A673 (cell line): ENCODE measurements at places on chromosomes 7 and 10. TPM values are rescaled to one million over a fixed set of nuclear protein-coding genes. Genes with fewer than 3 reads are reported as not detected.

DNA sequence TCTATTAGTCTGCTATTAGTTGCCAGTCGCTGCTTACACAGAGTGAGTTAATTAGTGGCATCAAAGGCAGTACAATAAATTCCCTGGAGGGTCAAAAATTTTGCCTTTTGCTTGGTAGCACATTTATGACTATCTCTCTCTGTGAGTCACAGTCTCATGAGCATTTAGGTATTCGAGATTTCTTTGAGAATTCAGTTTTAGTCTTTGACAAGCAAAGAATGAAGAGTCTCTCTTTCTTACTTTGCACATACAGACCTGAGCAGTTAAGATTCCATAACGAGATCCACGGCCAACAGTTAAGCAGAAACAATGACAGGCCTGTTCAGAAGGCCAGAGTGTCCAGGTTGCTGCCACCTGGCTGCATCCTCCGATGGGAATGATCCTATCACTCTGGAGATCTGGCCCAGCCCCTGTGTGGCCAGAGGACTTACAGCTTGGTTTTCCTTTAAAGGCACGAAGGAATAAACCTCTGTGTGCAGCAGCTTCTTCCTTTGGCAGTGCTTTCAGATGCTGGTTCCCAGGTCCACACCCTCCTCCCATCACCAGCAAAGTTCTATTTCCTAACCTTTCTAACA lies 80.6 kb downstream of the GLI3 start:
- peak; percentile 68 for DNase-seq
- no peak overlapping the region for H3K4me3 ChIP-seq
- H3K36me3 ChIP-seq, result no peaks in the 10 kb centered on the region
- H3K27me3 ChIP-seq, result no peaks in the 10 kb centered on the region
- peaks cover 75% of the 10 kb centered on the region for H3K4me1 ChIP-seq

GRCh38 chr10:67664942-67665341 lies 31.1 kb downstream of the CTNNA3 start:
- H3K4me1 ChIP-seq, result peaks cover 11% of the 10 kb centered on the region

Gene TPST1
- total RNA-seq, result 8.0 and 11.0 TPM in 2 replicates

- no peaks in the 10 kb centered on the region for H3K36me3 ChIP-seq
- DNase-seq, result no peak
- H3K4me3 ChIP-seq, result no peak overlapping the region
These were observed 71.2 kb upstream of the FAM20C start for GRCh38 chr7:121002-121785.

- H3K36me3 ChIP-seq, result no peaks in the 10 kb centered on the region
- peaks cover 34% of the 10 kb centered on the region for H3K4me1 ChIP-seq
- H3K4me3 ChIP-seq, result no peak overlapping the region
- peak; percentile 58 for DNase-seq
- H3K27me3 ChIP-seq, result no peaks in the 10 kb centered on the region
- peak overlapping the region; percentile 60 for H3K27ac ChIP-seq
These were observed 91.8 kb downstream of the SH3PXD2A start for GRCh38 chr10:103763374-103764202.

DNA sequence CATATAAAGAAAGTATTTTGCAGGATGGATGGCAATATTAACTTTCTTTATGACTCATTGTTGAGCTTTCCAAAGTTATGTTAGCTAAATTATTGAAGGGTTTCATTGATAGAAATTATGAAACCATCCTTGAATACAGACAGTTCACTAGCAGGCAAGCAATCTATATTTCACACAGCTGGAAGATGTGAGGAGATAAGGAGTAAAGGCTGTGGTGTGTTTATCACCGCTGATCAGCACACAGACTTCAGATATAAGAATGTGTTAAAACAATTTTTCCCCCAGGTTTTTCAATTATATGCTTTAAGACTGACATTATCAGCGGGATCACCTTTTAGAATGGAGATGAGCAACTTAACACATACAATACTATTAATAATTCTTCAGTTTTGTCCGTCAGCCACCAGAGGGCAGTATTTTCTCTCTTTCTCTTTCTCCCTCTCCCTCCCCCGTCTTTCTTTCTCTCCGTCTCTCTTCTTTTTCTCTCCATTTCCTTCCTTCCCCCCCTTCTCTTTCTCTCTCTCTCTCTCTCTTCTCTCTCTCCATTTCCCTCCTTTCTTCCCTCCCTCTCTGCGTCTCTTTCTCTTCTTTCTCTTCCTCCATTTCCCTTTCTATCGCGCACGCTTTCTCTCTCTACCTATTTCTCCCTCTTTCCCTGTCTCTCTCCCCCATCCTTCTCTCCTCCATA lies 62.9 kb upstream of the FAM171A1 start:
- no peaks in the 10 kb centered on the region for H3K4me1 ChIP-seq
- peaks cover 22% of the 10 kb centered on the region for H3K27me3 ChIP-seq
- peak overlapping the region; percentile 45 for H3K4me3 ChIP-seq
- peak; percentile 77 for DNase-seq
- H3K27ac ChIP-seq, result no peak overlapping the region

DNA sequence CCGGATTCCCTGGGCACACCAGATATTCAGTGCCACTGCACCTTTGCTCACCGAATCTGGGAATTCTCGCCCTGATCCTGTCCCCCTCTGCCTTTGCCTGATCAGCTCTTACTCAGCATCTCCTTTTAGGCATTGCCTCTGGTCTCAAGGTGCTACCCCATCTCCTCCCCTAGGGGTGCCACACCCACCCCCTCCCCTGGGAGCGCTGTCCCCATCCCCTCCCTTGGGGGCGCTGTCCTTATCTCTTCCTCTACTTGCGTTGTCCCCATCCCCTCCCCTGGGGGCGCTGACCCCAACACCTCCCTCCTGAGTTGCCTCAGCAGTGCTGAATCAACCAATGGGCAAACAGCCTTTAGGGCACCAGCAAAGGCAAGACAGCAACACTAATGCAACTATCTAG lies 686.9 kb upstream of the FOXK1 start:
- no peaks in the 10 kb centered on the region for H3K4me1 ChIP-seq
- H3K36me3 ChIP-seq, result no peaks in the 10 kb centered on the region
- H3K4me3 ChIP-seq, result no peak overlapping the region
- DNase-seq, result peak; percentile 15
- H3K27me3 ChIP-seq, result no peaks in the 10 kb centered on the region

Gene LIPF
- not detected in 2 replicates for total RNA-seq

Gene HHEX
- total RNA-seq, result 8.4 and 12.1 TPM in 2 replicates

GRCh38 chr10:8262317-8262716 lies 207.8 kb downstream of the GATA3 start:
- H3K4me1 ChIP-seq, result no peaks in the 10 kb centered on the region
- no peak overlapping the region for H3K27ac ChIP-seq
- no peak overlapping the region for H3K4me3 ChIP-seq

DNA sequence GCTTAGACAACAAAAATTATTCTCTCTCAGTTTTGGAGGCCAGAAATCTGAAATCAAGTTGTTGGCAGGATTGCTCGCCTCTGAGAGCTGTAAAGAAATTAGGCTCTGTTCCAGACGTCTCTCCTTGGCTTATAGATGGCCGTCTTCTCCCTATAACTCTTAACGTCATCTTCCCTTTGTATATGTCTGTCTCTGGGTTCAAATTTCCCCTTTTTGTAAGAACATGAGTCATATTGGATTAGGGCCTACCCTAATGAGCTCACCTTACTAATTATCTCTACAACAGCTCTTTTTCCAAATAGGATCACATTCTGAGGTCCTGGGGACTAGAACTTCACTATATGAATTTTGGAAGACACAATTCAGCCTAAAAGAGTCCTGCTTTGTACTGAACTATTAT lies 22.4 kb downstream of the GALNTL5 start:
- H3K27ac ChIP-seq, result no peak overlapping the region
- H3K36me3 ChIP-seq, result no peaks in the 10 kb centered on the region
- H3K4me3 ChIP-seq, result no peak overlapping the region
- peak; percentile 24 for DNase-seq
- no peaks in the 10 kb centered on the region for H3K4me1 ChIP-seq

DNA sequence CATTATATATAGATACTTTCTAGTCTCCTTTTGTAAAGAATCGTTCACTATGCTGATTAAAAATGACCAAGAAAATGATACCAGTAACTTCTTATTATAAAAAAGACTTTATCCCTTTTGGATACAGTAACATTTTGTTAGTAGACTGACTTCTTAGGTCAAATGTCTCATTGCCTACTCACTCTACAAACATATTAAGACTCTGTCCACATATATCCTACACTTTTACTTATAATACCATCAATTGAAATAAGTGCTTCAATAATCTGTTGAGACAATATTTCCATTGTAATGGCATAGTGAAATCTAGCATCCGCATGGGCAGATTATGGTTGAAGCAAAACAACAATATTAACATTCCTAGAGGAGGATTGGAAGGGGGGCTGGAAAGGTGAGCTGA lies 180.6 kb downstream of the ARL4A start:
- H3K4me3 ChIP-seq, result no peak overlapping the region
- no peak overlapping the region for H3K27ac ChIP-seq
- H3K27me3 ChIP-seq, result peaks cover 9% of the 10 kb centered on the region
- H3K4me1 ChIP-seq, result peaks cover 4% of the 10 kb centered on the region

DNA sequence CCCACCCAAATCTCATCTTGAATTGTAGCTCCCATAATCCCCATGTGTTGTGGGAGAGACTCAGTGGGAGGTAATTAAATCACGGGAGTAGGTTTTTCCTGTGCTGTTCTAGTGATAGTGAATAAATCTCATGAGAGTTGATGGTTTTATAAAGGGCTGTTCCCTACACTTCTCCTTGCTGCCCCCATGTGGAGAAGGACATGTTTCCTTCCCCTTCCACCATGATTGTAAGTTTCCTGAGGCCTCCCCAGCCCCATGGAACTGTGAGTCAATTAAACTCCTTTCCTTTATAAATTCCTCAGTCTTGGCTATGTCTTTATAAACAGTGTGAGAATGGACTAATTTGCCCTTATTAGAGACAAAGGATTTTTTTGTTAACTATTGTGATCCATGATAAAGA lies 48.5 kb upstream of the MKX start:
- peak; percentile 25 for DNase-seq
- H3K4me1 ChIP-seq, result no peaks in the 10 kb centered on the region
- H3K36me3 ChIP-seq, result no peaks in the 10 kb centered on the region
- peaks cover 5% of the 10 kb centered on the region for H3K27me3 ChIP-seq

- DNase-seq, result no peak
- no peaks in the 10 kb centered on the region for H3K36me3 ChIP-seq
- H3K27me3 ChIP-seq, result no peaks in the 10 kb centered on the region
- no peak overlapping the region for H3K27ac ChIP-seq
These were observed 103.6 kb upstream of the C7orf33 start for GRCh38 chr7:148486937-148487336.

Gene COL1A2
- total RNA-seq, result 144 and 251 TPM in 2 replicates

DNA sequence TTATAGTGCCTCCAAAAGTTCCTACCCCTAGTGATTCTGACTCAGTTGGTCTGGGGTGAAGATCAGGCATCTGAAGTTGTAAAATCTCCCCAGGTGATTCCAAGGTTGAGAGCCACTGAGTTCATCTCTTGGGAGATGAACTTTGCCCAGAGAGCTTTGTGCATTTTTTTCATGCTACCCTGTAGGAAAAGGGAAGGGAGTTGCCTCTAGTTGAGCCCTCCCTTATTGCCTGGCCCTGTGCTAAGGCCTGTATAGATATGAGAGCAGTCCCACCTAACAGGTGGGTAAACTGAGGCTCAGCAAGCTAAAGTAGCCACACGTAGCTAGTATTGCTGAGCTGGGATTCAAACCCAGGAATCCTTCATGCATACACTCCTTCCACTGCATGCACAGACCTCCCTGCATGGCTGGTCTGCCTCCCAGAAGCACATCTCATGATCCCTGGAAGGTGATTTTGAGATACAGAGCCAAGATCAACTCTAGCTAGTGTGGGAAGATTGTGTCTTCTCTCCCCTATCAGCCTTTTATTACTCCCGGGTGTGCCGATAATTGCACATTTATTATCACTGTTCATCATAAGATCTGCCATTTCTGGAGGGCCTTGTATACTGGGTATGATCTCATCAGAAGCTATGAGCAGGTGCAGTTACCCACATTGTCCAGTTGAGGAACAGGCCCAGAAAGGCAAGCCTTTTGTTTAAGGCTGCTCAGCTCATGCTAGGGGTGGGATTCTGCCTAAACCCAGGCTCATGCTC lies 47.0 kb downstream of the TBATA start:
- no peaks in the 10 kb centered on the region for H3K4me1 ChIP-seq
- no peak overlapping the region for H3K27ac ChIP-seq
- H3K4me3 ChIP-seq, result no peak overlapping the region

Gene NME8
- not detected in 2 replicates for total RNA-seq

Gene GPRIN2
- not detected in 2 replicates for total RNA-seq

- no peak for DNase-seq
- H3K36me3 ChIP-seq, result no peaks in the 10 kb centered on the region
- no peak overlapping the region for H3K4me3 ChIP-seq
These were observed 125.9 kb downstream of the GLCCI1 start for GRCh38 chr7:8094164-8095140.

GRCh38 chr10:22341190-22341925 lies 3.9 kb upstream of the SPAG6 start:
- H3K27me3 ChIP-seq, result peaks cover 86% of the 10 kb centered on the region
- DNase-seq, result no peak
- H3K27ac ChIP-seq, result peak overlapping the region; percentile 92

GRCh38 chr7:1493571-1493970 lies 10.6 kb downstream of the INTS1 start:
- no peak for DNase-seq
- H3K4me3 ChIP-seq, result no peak overlapping the region
- H3K27me3 ChIP-seq, result no peaks in the 10 kb centered on the region
- H3K36me3 ChIP-seq, result peaks cover 29% of the 10 kb centered on the region
- H3K27ac ChIP-seq, result no peak overlapping the region
- H3K4me1 ChIP-seq, result no peaks in the 10 kb centered on the region

DNA sequence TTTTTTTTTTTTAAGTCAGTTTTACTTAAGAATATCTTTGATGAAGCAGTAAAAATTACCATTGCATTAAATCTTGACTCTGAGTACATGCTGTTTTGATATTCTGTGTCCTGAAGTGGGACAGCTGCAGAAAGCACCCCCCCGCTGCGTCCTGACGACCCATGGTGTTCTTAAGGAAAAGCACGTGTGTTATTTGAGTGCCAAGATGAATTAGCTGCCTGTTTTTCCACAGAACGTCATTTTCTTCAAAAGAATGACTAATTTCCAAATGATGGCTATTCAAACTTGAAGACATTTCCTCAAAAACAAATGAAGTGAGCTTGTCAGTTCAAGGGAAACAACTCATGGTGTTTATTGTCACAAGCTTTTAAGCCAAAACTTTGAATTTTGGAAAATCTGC lies 45.9 kb downstream of the CREM start:
- no peaks in the 10 kb centered on the region for H3K27me3 ChIP-seq
- peaks cover 20% of the 10 kb centered on the region for H3K4me1 ChIP-seq
- H3K27ac ChIP-seq, result peak overlapping the region; percentile 51
- no peaks in the 10 kb centered on the region for H3K36me3 ChIP-seq
- peak overlapping the region; percentile 1 for H3K4me3 ChIP-seq
- peak; percentile 87 for DNase-seq

DNA sequence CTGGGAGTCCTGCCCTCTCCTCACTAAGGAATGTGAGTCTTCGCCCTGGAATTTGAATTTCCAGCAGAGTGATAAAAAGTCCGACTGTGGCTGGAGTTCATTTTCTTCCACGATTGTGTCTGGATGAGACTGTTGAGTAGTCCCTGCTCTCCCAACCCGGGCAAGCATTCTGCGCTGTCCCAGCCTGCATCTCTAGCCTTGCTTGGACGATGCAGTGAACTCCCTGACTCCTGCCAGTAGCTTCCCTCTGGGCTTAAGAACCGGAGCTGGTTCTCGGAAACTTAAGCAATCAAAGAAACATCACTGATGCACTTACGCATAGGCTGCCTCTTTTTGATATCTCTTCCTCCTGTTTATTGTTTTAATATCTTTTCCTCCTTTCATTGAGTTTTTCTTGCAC lies 116.0 kb upstream of the FZD8 start:
- H3K4me1 ChIP-seq, result no peaks in the 10 kb centered on the region
- no peak overlapping the region for H3K27ac ChIP-seq
- H3K36me3 ChIP-seq, result no peaks in the 10 kb centered on the region
- no peaks in the 10 kb centered on the region for H3K27me3 ChIP-seq

Gene CYP26C1
- total RNA-seq, result 0.13 and 0.20 TPM in 2 replicates

- H3K4me1 ChIP-seq, result no peaks in the 10 kb centered on the region
- H3K4me3 ChIP-seq, result no peak overlapping the region
- H3K36me3 ChIP-seq, result no peaks in the 10 kb centered on the region
- H3K27me3 ChIP-seq, result no peaks in the 10 kb centered on the region
These were observed 354.6 kb downstream of the LRRTM3 start for GRCh38 chr10:67280405-67280804.
